Tracheal epithelial cell (primary cell): ENCODE measurements at places on chromosomes 5 and 9. TPM values are rescaled to one million over a fixed set of nuclear protein-coding genes. Genes with fewer than 3 reads are reported as not detected.

WASHC1 gene
- total RNA-seq: 6.0 and 9.8 TPM in 2 replicates

HOMER1 gene
- total RNA-seq: 21.9 and 22.6 TPM in 2 replicates

OTP gene
- not detected in 2 replicates for total RNA-seq

PCDHB12 gene
- total RNA-seq: under 0.01 TPM in 1 of 2 replicates, not detected in the other

F2RL2 gene
- total RNA-seq: not detected in 2 replicates

RASGEF1C gene
- total RNA-seq: not detected in 2 replicates

SYK gene
- total RNA-seq: 15.2 and 28.3 TPM in 2 replicates
